ENCODE measurements at places on chromosomes 2 and 18.

- no peaks in the 10 kb centered on the region for H3K36me3 ChIP-seq
- no peak for DNase-seq
- no peak overlapping the region for H3K27ac ChIP-seq
- H3K27me3 ChIP-seq = peaks cover 16% of the 10 kb centered on the region
These were observed 151.5 kb upstream of the PKDCC start for GRCh38 chr2:41896186-41896846.

- no peaks in the 10 kb centered on the region for H3K27me3 ChIP-seq
- peaks cover 61% of the 10 kb centered on the region for H3K4me1 ChIP-seq
- H3K27ac ChIP-seq = peak overlapping the region; percentile 52
- no peak for DNase-seq
- H3K4me3 ChIP-seq = no peak overlapping the region
These were observed 48.3 kb downstream of the TRIB2 start for GRCh38 chr2:12764849-12765605.

DNA sequence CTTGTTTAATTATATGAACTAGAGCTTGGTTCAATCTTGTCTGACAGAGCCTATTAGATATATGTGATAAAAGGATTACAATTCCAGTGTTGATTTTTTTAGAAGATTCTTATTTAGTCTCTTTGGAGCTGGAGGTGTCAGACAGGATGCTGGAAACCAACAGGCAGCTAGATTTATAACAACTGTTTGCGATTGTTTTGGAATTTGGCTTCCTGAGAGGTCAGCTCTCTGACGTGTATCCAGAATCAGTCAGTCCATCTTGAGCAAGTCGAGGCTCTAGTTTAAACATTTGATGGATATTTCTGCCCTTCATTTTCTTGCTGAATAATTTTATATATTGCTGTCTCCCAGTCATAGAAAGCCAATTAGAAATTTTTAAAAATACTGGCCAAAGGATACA, 1062.9 kb downstream of the DPP10 start:
- no peak for DNase-seq
- H3K4me3 ChIP-seq = no peak overlapping the region
- no peaks in the 10 kb centered on the region for H3K4me1 ChIP-seq
- H3K36me3 ChIP-seq = no peaks in the 10 kb centered on the region

DNA sequence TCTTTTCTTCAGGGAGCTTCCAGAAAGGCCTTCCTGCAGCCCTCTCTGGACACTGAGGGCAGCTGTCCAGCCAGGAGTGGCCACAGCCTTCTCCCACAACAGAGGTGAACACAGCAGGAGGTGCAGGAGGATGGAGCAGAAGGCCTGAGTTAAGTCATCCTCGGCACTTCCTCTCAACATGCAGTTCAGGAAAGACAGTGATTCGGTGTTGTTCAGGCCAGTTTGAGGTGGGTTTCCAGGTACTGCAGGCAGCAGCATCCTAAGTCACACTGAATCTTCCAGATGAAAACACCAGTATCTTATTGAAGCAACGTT, 225.3 kb upstream of the PXDN start:
- no peak overlapping the region for H3K27ac ChIP-seq
- DNase-seq = no peak

DNA sequence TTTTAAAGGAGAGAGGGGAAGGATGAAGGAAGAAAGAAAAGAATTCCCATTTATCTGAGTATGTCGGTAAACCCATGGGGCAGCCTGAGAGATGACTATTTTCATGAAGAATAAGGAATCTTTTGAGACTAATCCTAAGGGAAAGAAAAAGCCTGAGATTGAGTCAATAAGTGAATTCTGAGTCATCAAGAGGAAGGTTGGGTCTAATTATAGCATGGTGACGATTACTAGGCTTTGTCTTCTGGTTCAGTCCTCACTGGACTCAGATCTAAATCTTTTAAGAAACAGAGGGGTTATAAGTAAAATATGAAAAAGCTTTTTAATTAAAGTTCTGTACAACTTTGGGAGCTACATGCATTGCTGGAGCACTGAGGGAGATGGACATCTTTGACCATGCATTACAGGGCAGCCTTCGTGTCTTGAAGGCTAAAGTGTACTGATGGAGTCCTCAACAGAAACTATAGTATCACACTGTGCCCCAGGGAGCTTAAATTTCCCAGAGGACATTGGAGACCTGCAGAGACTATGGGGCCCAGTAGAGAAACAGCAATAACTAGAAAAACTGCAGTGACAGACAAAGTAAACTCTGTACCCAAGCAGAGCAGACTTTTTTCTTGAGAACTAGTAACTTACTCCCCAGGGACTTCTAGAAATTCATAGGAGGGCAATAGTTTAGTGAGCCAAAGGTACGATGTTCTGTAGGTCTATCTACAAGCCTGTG, 260.9 kb downstream of the RAD51AP2 start:
- H3K27me3 ChIP-seq = no peaks in the 10 kb centered on the region
- peak; percentile 22 for DNase-seq
- no peak overlapping the region for H3K4me3 ChIP-seq
- no peaks in the 10 kb centered on the region for H3K36me3 ChIP-seq
- no peak overlapping the region for H3K27ac ChIP-seq

GRCh38 chr2:97011977-97012569, 25.7 kb upstream of the FAM178B start:
- no peak overlapping the region for H3K27ac ChIP-seq
- no peaks in the 10 kb centered on the region for H3K4me1 ChIP-seq
- DNase-seq = peak; percentile 4

- no peaks in the 10 kb centered on the region for H3K4me1 ChIP-seq
- H3K36me3 ChIP-seq = no peaks in the 10 kb centered on the region
- DNase-seq = no peak
- H3K27ac ChIP-seq = no peak overlapping the region
- no peak overlapping the region for H3K4me3 ChIP-seq
- no peaks in the 10 kb centered on the region for H3K27me3 ChIP-seq
These were observed 160.8 kb downstream of the PMAIP1 start for GRCh38 chr18:60060578-60060977.

GRCh38 chr2:57693177-57693576, 353.4 kb upstream of the VRK2 start:
- no peak overlapping the region for H3K27ac ChIP-seq
- H3K27me3 ChIP-seq = no peaks in the 10 kb centered on the region

DNA sequence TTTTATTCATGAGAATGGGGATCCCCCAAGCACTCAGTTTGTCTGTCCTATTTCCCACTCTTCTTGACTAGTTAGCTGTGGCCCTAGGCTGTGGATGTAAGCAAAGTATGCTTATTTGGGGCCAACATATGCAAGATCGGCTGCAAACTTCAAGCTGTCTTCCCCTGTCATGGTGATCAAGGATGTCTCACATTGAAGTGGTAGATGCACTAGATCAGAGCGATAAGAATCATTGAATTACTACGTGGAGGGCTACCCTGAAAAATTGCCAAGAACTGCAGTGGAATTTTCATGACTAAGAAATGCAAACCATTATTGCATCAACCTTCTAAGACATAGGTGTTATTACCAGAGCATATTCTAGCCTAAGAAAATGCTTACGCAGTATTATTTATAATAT, 527.4 kb downstream of the RNF144A start:
- H3K27me3 ChIP-seq = no peaks in the 10 kb centered on the region
- no peak for DNase-seq
- H3K4me1 ChIP-seq = no peaks in the 10 kb centered on the region
- H3K36me3 ChIP-seq = no peaks in the 10 kb centered on the region
- H3K4me3 ChIP-seq = no peak overlapping the region

- H3K27me3 ChIP-seq = no peaks in the 10 kb centered on the region
- no peak overlapping the region for H3K27ac ChIP-seq
- H3K36me3 ChIP-seq = no peaks in the 10 kb centered on the region
- no peak overlapping the region for H3K4me3 ChIP-seq
These were observed 76.4 kb downstream of the BOD1L2 start for GRCh38 chr18:57223144-57223870.

GRCh38 chr2:220162320-220162719, 534.9 kb downstream of the SLC4A3 start:
- no peak overlapping the region for H3K27ac ChIP-seq
- no peaks in the 10 kb centered on the region for H3K36me3 ChIP-seq
- DNase-seq = no peak
- H3K4me3 ChIP-seq = no peak overlapping the region
- no peaks in the 10 kb centered on the region for H3K27me3 ChIP-seq
- no peaks in the 10 kb centered on the region for H3K4me1 ChIP-seq

DNA sequence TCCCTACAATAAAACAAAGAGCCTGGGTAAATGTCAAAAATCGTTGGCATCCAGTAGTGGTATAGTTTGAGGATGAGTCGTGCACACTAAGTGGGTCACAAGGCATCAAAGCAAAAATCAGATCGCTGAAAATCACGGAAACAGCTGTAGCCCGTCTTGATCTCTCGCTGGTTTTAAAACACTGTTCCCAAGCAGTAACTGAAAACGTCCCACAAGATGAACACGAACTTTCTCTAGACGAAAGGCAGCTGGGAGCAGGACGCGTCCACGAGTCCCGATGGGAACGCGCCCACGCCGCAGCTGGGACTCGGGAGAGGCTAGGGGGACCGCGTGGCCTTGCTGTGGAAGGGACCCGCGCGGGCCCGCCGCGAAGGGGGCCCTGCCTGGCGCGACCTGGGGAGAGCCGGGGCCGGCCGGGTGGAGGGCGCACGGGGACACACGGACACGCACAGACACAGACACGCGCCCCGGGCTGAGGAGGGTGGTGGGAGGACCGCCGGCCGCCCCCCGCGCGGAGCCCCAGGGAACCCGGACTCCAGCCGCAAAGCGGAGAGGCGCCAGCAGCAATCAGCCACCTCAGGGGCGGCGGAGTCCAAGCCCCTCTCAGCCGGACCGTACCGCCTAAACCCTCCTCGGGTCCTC, 651 bp downstream of the STK17B start:
- peak overlapping the region; percentile 93 for H3K4me3 ChIP-seq
- DNase-seq = peak; percentile 84
- peaks cover 2% of the 10 kb centered on the region for H3K36me3 ChIP-seq
- no peaks in the 10 kb centered on the region for H3K27me3 ChIP-seq
- peaks cover 24% of the 10 kb centered on the region for H3K4me1 ChIP-seq
- H3K27ac ChIP-seq = peak overlapping the region; percentile 93

GRCh38 chr2:28557389-28558131, 61.7 kb downstream of the PLB1 start:
- H3K4me3 ChIP-seq = no peak overlapping the region
- no peak overlapping the region for H3K27ac ChIP-seq
- no peaks in the 10 kb centered on the region for H3K36me3 ChIP-seq
- peaks cover 3% of the 10 kb centered on the region for H3K4me1 ChIP-seq

DNA sequence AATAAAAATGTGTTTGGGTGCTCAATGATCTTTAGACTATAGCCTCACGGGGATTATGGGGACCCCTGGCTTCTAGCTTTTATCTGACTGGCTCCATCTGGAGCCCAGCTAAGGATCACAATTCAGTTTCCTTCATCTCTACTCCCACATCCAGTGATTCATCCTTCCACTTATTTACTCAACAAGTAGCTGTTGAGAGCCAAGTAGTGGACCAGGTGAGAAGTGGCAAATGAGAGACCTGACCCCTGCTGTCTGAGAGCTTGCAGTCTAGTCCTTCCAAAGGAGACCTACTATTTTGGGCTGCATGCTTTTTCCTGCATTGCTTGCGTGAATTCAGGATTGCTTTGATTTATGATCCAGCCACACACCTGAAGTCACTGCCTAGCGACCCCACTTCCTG, 10.7 kb upstream of the DSG3 start:
- no peaks in the 10 kb centered on the region for H3K36me3 ChIP-seq
- H3K4me1 ChIP-seq = no peaks in the 10 kb centered on the region
- H3K4me3 ChIP-seq = no peak overlapping the region
- H3K27ac ChIP-seq = no peak overlapping the region
- H3K27me3 ChIP-seq = no peaks in the 10 kb centered on the region

DNA sequence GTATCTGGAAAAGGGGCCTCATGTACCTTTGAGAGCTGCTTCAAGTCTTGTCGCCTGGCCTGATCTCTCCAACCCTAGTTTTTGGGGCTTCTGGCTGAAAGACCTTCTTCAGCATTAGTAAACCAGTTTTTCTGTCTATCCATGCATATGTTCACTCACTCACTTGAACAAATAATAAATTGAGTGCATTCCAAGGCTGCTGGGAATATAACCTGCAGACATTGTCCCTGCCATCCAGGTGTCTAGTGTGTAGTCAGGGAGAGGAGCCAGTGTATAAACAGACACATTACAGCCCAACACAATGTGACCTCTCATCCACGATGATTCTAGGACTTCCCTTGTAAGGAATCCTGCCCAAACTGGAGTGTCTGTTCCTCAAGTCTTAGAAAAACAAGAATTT, 262.1 kb downstream of the PRKCE start:
- no peak for DNase-seq
- no peak overlapping the region for H3K27ac ChIP-seq
- H3K4me3 ChIP-seq = no peak overlapping the region
- H3K27me3 ChIP-seq = no peaks in the 10 kb centered on the region
- no peaks in the 10 kb centered on the region for H3K4me1 ChIP-seq
- H3K36me3 ChIP-seq = no peaks in the 10 kb centered on the region

DNA sequence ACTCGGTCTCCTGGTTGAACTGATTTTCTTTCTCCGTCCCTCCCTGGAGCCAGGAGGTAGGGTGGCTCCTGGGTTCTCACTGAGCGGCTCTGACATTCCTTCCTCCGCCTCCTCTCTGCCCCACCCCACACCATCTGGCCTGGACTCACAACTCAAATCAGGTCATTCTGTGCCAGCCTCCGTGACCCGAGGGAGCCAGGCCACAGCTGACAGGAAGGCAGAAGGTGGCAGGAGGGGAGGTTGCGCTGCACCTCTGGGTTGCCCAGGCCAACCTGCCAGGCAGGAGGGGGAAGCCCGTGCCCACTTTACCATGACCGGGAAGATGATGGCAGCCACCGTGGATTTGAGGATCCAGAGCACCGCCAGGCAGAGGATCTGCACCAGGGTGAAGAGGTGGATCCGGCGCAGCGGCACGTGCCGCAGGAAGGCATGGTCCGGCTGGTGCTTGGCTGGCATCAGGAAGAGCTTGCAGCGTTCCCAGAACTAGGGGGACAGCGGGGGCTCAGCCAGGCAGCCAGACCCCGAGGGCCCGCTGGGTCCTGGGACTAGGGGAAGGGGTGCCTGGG, 28.3 kb downstream of the MTHFD2 start:
- no peak for DNase-seq
- no peaks in the 10 kb centered on the region for H3K36me3 ChIP-seq
- H3K4me3 ChIP-seq = no peak overlapping the region
- no peaks in the 10 kb centered on the region for H3K27me3 ChIP-seq
- H3K27ac ChIP-seq = no peak overlapping the region
- peaks cover 4% of the 10 kb centered on the region for H3K4me1 ChIP-seq
